ENCODE measurements at places on chromosomes 13 and 19.

GRCh38 chr19:45471931-45472562 is 4.3 kb downstream of the FOSB start:
- no peak for DNase-seq

DNA sequence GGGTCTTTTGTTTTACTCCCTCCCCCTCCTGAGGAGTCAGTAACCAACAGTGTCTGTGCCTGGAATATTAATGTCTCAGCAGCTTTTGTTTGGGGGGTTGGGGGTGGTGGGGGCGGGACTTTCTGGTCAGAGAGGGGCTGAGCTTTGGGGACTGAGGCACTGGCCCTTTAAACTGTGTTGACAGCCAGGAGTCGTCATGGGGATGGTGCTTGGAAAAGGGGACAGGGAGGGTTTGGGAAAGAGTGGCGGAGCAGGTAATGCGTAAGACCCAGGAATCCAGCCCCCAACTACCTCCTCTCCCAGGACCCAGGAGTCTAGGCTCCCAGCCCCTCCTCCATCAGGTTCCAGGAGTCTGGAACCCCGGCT is 5.2 kb downstream of the CADM4 start:
- no peak for DNase-seq

- DNase-seq, result no peak
Measured at GRCh38 chr19:10744253-10744798, 26.4 kb downstream of the DNM2 start.

GRCh38 chr19:33622809-33623511 is 1.2 kb downstream of the CHST8 start:
- DNase-seq, result no peak

GRCh38 chr13:60679928-60680694 is 283.1 kb downstream of the TDRD3 start:
- no peak for DNase-seq

DNA sequence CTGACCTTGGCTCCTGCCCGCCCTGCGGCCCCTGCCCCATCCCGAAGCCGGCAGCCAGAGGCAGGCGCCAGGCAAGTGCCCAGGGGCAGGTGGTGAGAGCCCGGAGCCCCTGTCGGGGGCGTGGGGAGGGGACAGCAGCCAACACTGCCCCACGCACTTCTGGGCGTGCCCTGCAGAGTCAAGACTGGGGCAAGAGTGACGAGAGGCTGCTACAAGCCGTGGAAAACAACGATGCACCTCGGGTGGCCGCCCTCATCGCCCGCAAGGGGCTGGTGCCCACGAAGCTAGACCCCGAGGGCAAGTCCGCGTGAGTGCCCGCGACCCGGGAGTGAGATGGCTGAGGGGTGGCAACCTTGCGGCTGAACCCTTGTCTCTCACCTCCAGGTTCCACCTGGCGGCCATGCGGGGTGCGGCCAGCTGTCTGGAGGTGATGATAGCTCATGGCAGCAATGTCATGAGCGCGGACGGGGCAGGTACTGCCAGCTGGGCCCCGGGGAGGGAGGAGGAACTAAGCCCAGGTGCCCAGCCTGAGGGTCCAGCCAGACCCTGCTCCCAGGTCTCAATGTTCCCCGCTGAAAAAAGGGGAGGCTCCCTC is 17.3 kb downstream of the ANKRD24 start:
- DNase-seq, result no peak

DNA sequence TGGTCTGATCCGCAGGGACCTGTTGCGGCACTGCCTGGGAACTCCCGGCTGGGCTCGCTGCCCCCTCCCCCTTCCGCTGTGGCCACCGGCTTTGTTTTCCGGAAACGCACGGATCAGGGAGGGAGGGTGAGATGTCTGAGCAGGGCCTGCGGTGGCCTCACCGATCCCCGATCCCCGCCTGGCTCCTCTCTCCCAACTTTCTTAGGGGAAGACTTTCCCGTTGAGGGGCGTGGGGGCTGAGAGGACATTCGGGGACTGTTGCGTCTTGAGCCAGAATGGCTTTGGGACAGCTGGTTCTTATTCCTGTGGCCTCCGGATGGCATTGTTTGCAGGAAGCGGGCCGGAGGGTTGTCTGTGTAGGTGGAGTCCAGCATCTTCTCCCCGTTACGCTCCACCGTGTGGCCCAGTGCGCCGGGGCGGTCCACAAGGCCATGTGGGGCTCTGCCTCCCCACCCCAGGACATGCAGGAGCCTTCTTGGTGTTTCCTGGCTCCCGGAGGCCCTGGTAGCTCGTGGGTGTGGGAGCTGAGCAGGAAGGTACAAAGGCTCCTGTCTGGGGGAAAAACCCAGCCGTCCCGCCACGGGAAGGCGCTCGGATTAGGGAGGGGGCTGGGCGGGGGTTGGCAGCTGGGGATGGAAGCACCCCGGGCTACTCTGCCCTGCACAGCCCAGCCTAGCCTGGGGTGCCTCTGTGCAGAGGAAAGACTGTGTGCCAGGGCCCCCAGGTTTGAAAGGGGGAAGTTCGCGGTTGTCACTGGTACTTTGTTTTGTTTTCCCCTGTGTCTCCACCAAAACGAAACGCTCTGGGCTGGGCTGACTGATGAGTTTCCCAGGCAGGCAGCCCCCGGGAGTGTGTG is 1.3 kb downstream of the CSNK1G2 start:
- peak; percentile 71 for DNase-seq
